ENCODE measurements at places on chromosomes 4 and X. TPM values are rescaled to one million over a fixed set of nuclear protein-coding genes. Genes with fewer than 3 reads are reported as not detected.

DNA sequence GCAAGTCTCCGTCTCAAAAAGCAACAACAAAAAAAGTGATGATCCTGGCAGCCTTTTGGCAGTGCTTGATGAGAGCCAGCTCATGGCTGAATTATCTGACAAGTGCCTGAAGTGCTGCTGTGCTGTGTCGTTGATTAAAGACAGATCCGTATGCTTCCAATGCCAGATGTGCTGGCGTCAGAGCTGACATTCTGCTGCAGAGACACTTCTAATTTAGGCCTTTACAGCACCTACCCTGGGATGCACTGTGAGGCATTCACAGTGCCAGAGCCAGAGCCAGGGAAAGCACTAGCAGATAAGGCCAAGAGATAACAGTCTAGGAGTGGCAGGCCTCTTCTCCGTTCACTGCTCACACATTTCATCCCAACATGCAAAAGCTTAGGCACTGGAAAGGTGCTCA, 995.5 kb downstream of the RAB28 start:
- DNase-seq: no peak

DNA sequence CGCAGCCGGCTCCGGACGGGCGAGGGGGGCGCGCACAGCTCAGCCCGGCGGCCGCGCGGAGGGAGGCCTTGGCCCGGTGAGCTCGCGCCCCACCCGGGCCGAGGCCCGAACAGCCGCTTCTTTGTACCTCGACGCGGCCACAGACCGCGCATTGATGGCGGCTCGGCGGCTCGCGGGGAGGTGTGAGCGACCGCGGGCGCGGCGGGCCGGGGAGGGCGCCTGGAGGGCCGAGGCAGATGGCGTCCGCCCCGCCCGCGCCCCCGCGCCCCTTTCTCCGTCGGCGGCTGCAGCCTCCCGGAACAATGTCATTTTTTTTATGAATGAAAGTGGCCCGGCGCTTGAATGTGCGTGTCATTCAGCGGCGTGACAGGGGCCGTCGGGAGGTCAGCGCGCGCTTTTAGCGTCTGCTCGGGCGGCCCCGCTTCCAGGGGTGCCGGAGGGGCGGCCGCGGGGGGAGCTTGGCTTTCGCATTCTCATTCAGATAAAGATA, 1.8 kb downstream of the FGFR3 start:
- no peak for DNase-seq

- no peak for DNase-seq
Measured at GRCh38 chrX:13085526-13085925, 41.1 kb upstream of the FAM9C start.

DNA sequence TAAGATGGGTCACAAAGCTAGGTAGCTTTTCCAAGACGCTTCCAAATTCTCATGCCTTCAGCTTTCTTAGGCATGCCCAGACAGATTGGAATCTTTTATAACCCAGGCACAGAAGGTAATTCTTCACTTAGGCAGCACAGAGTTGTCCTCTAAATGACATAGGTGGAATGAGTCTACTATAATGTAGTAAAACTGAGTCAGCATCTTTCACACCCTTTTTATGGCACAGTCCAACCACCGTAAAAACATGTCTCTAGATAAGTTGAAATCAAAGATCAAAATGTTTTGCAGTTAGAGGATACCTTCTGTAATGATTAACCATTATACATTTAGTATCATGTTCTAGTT, 128.4 kb upstream of the FAT1 start:
- DNase-seq: peak; percentile 87

DNA sequence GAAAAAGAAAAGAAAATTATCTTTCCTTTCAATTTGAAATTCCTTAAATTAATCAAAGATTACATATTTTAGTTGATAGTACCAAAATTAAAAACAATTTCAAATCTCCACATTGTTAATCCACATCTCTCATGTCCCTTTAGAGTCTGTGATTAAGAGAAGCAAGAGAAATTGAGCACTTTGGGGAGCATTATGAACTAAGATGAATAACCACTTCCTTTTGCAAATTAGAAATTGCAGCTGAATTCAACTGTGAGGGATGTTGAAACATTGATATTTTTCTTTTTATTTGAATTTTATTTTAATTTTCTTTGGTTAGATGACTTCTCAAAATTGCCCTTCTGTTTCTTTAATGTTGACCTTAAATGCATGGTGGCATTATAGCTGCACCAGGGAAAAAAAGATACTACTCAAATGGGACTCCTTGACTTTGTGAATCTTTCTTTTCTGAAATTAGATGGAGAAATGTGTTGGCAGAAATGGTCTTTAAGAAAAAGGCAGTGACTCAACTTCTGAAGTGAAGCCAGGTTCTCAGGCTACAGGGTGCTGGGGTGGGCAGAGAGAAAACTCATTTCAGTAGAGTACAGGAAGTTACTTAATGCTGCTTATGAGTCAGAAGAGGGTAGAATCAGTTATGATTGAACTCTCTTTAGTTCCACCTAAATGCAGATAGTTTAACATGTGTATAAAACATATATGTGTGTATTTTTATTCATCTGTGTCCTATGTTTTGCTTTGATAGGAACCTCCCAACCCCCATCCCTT, 92.0 kb upstream of the TNIP3 start:
- DNase-seq: no peak

Gene TLR1
- 4.3 TPM for polyA plus RNA-seq

- DNase-seq: no peak
Measured at GRCh38 chr4:175536852-175537453, 275.1 kb downstream of the GPM6A start.

GRCh38 chrX:25300994-25301393, 285.2 kb upstream of the ARX start:
- DNase-seq: no peak

GRCh38 chr4:75722417-75722816, 2.0 kb upstream of the USO1 start:
- DNase-seq: no peak

GRCh38 chrX:9355739-9356138, 109.1 kb upstream of the TBL1X start:
- no peak for DNase-seq
